ENCODE measurements at places on chromosomes 6 and 20. TPM values are rescaled to one million over a fixed set of nuclear protein-coding genes. Genes with fewer than 3 reads are reported as not detected.

GRCh38 chr6:165872311-165872710 lies 209.3 kb upstream of the PDE10A start:
- DNase-seq: no peak

- DNase-seq: no peak
Measured at GRCh38 chr6:137471497-137471896, 22.7 kb downstream of the OLIG3 start.

Gene PNPLA1
- 0.42 TPM for total RNA-seq

DNA sequence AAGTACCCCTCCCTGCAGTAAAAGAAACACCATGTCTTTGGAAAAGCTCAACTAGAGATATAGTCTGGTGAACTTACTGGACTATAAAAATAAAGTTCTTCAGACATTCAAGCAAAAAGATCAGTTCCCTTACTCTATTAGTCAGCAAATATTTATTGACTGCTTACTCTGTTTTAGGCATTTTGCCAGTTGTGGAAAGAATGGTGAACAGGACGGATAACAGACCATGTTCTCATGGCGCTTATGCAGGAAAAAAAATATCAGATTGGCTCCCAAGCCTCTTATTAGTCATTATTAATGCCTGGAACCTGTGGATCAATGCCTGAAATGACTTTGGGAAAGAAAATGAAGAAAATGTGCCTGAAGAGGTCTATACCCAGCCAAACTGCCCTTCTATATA lies 282.2 kb upstream of the EPHA7 start:
- no peak for DNase-seq

Measured in CD4-positive, alpha-beta memory T cell (primary cell).